ENCODE measurements at places on chromosomes 1 and 21.

DNA sequence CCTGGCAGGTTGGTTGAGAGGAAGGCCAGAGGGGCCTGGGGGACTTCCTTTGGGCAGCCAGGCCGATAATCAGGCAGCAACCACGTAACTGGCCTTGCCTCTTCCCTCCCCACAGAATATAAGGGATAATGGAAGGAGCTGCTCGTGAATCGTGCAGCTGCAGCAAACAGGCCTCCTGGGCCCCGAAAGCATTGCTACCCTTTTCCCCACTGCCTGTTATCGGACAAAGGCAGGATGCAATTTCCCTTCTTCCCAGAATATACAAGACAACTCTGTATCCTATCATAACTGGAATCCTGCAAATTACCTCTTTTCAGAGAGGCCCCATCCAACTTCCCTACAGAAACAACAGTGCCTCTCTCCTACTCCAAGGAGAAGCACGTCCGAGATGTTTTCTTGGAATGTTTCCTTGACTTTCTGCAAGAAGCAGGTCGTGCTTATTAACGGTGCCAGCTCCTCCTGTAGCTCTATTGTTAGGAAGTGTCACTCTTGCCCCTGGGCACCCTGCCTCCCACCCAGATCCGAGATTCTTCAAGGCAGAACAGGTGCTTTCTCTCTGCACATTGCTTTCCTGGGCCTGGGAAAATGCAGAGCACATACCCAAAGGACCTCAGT, 106.0 kb upstream of the TIAM1 start:
- DNase-seq, result no peak

GRCh38 chr1:54575605-54576290, 27.7 kb downstream of the ACOT11 start:
- DNase-seq, result no peak

GRCh38 chr1:65904681-65905083, 112.0 kb downstream of the PDE4B start:
- DNase-seq, result no peak

DNA sequence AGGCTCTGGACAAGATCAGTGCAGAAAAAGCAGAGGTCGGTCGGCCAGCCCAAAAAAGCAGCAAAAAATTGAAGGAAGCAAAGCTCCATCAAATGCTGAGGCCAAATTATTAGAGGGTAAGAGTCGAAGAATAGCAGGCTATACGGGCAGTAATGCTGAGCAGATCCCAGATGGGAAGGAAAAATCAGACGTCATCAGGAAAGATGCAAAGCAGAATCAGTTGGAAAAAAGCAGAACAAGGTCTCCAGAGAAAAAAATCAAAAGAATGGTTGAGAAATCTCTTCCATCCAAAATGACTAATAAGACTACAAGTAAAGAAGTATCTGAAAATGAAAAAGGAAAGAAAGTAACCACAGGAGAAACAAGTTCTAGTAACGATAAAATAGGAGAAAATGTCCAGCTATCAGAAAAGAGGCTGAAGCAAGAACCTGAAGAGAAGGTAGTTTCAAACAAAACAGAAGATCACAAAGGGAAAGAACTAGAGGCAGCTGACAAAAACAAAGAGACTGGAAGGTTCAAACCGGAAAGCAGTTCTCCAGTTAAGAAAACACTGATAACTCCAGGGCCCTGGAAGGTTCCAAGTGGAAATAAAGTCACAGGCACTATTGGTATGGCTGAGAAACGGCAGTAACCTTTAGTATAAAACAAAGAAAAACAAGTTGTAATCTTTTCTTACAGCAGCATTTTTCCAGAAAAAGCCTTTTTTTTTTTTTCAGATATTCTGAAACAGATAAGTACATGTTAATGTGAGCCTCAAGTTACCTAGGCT, 75.7 kb downstream of the PHTF1 start:
- DNase-seq, result no peak

DNA sequence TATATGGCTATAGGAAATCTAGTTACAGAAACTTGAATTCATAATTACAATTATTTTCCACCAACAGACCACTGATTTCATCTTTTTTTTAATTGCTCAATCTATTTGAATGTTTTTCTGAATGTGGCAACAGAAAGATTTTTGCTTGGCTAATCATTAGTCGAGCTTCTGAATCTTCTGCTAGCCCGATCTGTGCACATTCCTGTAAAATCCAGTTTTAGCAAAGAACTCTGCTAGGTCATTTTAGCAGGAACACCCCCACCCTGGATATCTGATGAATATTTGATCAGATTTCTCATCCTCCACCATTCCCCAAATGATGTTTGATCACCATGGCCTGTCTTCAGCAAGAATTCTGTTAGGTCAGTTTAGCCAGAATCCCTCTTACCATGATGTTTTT, 176.3 kb downstream of the LEPR start:
- DNase-seq, result no peak

- no peak for DNase-seq
Observed at GRCh38 chr1:75134647-75135572, 722 bp downstream of the LHX8 start.

DNA sequence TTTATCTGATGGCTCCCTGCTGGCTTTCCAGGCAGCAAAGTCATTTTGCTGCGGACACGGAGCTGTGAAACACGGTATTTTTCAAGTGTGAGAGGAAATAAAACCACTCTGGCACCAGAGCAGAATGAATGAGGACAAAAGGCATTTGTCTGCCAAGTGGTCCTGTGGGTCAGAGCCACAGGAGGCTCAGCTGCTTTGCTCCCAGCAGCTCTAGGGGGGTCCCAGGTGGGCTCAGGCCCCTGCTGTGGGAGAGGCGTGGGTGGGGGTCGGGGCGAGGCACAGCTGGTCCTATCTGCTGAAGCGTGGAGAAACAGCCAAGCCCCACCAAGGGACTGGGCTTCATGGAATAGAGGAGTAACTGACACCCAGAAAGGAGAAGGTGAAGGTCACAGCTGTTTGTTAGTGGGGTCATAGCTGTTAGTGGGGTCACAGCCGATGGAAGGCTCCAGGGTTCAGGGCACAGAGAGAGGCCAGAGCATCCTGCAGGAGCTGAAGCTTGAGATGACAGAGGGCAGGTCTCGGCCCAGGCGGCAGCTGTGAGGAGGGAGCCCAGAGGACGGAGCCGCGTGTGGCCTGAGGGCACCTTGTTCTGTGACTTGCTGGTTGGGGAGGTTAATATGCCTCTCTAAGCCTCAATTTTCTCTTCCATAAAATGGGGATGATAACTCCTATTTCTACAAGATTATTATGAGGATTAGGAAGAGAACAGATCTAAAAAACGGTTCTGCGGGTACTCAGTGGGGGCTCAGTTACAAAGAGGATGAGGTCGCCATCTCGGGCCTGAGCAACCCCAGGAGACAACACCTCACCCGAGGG, 7.1 kb downstream of the KIF17 start:
- no peak for DNase-seq

- DNase-seq, result no peak
Observed at GRCh38 chr1:183552441-183552840, 37.8 kb downstream of the NCF2 start.

GRCh38 chr1:27547220-27548116, 56.5 kb downstream of the AHDC1 start:
- DNase-seq, result no peak

GRCh38 chr1:113692824-113693431, 66.4 kb downstream of the PHTF1 start:
- DNase-seq, result no peak

DNA sequence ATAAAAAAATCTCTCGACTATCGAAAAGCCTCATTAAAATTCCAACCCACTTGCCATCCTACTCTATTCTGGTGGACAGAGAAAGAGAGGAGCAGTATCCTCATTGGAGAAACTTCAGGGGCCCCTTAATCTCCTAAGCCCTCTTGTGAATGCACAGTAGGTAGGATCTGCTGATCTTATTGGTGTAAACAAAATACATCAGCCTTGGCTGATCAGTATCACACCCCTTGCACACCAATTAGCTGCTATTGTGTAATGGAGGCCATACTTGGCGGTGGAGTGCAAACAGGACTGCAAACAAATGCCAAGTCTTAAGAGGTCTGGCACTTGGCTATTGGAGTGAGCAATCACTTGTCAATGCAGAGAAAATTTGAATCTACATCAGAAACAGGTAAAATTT, 15.7 kb downstream of the VCAM1 start:
- no peak for DNase-seq

GRCh38 chr1:21579791-21580190, 70.6 kb downstream of the ALPL start:
- no peak for DNase-seq

GRCh38 chr1:95653618-95654017, 419.6 kb downstream of the RWDD3 start:
- DNase-seq, result no peak

DNA sequence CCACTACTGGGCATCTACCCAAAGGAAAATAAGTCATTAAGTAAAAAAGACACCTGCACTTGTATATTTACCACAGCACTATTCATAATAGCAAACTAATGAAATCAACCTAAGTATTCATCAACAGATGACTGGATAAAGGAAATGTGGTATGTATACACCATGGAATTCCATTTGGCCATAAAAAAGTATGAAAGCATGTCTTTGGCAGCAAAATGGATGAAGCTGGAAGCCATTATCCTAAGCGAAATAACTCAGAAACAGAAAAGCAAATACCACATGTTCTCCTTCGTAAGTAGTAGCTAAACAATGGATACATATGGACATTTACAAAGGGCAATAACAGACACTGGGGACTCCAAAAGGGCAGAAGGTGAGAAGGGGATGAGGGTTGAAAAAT, 485.7 kb upstream of the BRINP3 start:
- no peak for DNase-seq
